ENCODE measurements at places on chromosomes 1 and 21. TPM values are rescaled to one million over a fixed set of nuclear protein-coding genes. Genes with fewer than 3 reads are reported as not detected.

- no peak for DNase-seq
Measured at GRCh38 chr1:231774719-231775335, 148.2 kb downstream of the DISC1 start.

- DNase-seq, result no peak
Measured at GRCh38 chr1:233459968-233460367, 132.4 kb downstream of the MAP3K21 start.

DNA sequence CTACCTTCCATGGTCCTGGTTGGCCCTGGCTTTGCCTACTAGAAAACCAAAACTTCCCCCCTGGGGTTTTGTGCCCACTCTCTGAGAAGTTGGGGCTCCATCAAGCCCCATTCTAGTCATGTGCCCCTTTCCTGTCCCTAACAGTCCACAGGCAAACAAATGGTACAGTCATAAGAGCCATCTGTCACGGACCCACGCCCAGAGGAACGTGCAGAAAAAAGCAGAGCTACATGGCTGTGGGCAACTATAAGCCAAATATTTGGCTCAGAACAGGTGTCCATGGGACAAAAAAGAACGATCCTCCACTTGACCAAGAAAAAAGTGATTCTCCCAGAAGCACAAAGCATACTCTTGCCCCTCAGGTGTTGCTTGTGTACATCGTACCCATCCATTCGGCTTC is 14.6 kb upstream of the TRNAU1AP start:
- DNase-seq, result no peak

- no peak for DNase-seq
Measured at GRCh38 chr1:109803901-109804331, 40.2 kb upstream of the EPS8L3 start.

The PERM1 gene
- 0.25 TPM for total RNA-seq

GRCh38 chr1:109947582-109948284 is 36.8 kb upstream of the AHCYL1 start:
- no peak for DNase-seq

GRCh38 chr1:173149887-173150286 is 57.2 kb downstream of the TNFSF4 start:
- DNase-seq, result no peak

DNA sequence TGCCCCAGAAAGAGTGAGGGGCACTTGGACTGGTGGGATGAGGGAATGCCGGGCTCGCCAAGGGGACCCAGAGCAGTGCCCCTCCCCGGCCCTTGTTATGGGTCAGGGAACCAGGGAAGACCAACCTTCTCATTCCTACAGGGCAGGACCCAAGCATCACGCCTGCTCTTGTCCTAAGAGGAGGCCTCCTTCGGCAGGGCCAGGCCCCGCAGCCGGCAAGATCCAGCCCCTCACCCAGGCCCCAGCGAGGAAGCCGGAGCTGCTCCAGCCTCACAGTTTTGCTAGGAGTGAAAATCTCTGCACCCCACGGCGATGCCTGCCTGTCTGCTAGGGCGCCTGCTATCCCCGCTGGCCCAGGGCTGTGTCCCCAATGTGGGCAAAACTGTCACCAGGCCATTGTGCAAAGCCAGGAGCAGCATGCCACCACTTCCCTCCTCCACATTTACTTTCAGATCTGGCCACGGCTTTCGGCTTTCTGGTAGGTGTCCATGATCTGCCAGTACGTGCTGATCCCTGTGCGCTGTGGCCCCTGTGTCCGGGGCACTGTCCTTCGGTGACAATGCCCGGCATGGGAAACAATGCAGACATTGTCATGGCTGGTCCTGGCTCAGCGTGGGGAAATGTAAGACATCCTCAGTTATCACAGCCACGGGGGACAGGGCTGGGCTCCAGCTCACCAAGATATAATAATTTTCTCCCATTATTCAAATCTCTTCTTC is 9.6 kb downstream of the ACTRT2 start:
- no peak for DNase-seq

The DSCAM gene
- total RNA-seq, result not detected

The RPRD2 gene
- total RNA-seq, result 40.4 TPM

DNA sequence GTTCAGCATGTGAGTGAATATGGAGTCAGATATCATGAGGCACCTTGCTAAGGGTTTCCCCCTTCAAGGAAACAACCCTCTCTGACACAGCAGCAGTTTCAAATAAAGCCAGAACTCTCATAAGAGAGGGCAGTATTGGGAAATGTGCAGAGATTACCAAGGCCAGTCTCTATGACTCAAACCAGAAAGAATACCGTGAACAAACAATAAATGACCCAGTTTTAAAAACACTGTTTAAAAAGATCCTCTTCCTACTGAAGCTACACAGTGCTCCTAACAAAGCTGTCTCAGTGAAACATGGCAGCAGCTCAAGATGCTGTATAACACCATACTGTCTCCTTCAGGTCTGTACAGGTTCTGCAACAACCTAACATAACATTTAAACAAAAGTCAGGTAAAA is 102.6 kb downstream of the KIAA0319L start:
- DNase-seq, result no peak

GRCh38 chr21:41817228-41817627 is 50.4 kb upstream of the RIPK4 start:
- peak; percentile 71 for DNase-seq

The AADACL4 gene
- 0.16 TPM for total RNA-seq

DNA sequence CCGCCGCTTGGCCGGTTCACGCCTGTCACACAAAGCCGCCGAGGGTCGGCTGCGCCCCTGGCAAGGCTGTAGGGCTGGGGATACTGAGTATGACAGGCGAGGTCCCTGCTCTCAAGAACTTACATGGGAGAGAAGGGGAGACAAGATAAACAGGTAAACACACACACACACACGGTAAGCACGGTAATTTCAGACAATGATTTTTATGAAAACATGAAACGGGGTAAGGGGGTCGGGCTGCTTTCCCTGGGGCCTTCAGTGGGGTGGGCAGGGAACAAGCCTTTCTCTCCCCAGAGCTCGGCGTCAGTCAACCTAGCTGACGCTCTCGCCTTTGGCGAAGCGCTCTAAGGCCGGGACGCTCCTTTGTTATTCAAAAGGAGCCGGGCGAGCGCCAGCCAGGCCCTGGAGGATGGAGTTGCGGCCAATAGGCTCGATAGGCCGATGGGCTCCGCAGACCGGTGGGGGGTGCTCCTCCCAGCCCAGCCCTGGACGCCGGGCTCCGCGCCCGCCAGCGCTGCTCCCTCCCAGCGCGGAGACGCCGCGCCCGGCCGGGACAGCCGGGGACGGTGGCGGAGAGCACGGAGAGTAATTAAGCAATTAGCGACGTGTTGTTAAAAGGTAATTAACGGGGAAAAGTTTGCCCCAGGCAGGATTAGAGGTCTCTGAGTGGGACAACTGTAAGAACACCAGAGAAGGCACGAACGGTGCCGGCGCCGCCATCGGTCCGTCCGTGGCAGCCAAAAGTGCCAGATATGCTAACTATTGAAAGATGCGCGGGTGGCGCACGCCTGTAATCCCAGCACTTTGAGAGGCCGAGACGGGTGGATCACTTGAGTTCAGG is 950 bp upstream of the INKA2 start:
- DNase-seq, result peak; percentile 69

GRCh38 chr1:56424744-56425493 is 154.4 kb downstream of the PLPP3 start:
- peak; percentile 89 for DNase-seq
